ENCODE measurements at places on chromosomes 12 and 14. TPM values are rescaled to one million over a fixed set of nuclear protein-coding genes. Genes with fewer than 3 reads are reported as not detected.

GUCY2C gene
- polyA plus RNA-seq = 0.39 TPM

HHIPL1 gene
- polyA plus RNA-seq = 0.14 TPM

TSPAN19 gene
- 0.05 TPM for polyA plus RNA-seq

VPS33A gene
- polyA plus RNA-seq = 6.1 TPM

GALNT6 gene
- 0.94 TPM for polyA plus RNA-seq

DCN gene
- 152 TPM for polyA plus RNA-seq

INHBC gene
- 0.01 TPM for polyA plus RNA-seq

LRRC10 gene
- not detected for polyA plus RNA-seq

KLRC4 gene
- 0.04 TPM for polyA plus RNA-seq

KRT79 gene
- polyA plus RNA-seq = 0.75 TPM

TMCC3 gene
- polyA plus RNA-seq = 3.0 TPM

CLEC7A gene
- polyA plus RNA-seq = 7.3 TPM

P2RX2 gene
- 1.4 TPM for polyA plus RNA-seq

TAS2R46 gene
- not detected for polyA plus RNA-seq
